ENCODE measurements at places on chromosomes 6 and 20. TPM values are rescaled to one million over a fixed set of nuclear protein-coding genes. Genes with fewer than 3 reads are reported as not detected.

DNA sequence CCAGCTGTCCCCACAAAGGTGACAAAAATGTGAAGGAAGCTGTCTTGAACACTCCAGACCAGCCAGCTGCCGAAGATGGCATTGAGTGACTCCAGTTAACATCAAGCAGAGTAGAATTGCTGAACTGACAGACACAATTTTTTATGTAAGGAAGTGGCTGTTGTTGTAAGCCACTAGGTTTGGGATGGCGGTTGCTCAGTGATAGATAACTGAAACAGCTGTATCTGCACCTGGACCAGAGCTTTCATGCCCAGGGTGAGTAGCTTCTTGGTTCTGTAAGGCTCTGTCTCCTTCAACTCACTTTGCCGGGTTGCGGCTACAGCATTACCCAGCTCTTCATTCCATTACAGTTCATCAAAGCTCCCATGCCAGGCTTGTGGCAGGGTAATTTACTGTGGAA, 49.7 kb upstream of the DDR1 start:
- no peak for DNase-seq

DNA sequence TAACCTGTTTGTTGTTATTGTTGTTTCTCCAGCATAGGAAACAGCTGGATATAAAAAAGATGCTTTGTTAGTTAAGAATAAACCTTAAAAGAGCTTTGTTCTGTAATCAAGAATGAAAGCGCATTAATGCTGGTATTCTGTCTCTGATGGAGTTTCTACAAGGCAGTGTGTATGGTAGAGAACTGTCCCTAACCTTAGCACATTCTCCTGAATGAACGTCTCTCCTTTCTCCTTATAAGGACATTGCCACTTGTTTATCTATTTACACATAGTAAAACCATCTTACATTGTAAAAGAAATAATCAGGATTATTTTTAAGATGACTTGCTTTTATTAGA, 33.8 kb upstream of the LCA5 start:
- DNase-seq, result no peak

DNA sequence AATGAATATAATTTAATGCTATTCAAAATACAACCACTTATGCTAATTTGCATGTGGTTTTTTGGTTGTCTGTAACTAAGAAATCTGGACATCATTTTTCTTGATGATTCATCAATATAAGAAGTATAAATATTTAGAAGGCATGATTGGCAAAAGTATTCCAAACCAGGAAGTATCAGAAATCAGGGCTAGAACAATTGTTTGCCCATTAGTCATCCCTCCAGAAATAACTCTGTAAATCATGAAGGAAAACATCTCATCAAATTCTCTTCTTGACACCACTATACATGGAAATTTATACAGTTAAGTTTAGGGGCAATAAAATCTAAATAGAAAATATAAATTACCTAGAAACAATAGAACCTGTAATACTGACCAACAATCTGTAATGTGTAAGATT, 554.7 kb upstream of the HS3ST5 start:
- DNase-seq, result no peak

DNA sequence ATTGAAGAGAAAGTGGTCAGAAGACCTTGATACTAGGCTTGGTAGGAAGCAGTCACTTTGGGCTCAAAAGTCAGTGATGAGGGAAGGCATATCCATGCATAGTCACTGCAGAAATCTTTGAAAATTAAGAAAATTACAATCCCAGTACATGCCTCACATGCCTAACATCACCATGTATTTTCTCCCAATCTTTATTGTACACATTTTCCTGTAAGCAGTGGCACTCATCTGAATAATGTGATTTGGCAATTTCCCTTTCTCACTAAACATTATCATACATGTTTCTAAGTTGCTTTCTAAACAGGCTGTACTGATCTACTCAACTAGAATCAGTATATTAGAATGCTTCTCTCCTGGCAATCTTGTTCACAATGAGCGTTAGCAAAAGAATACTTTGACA, 280.7 kb upstream of the SUPT3H start:
- DNase-seq, result no peak

DNA sequence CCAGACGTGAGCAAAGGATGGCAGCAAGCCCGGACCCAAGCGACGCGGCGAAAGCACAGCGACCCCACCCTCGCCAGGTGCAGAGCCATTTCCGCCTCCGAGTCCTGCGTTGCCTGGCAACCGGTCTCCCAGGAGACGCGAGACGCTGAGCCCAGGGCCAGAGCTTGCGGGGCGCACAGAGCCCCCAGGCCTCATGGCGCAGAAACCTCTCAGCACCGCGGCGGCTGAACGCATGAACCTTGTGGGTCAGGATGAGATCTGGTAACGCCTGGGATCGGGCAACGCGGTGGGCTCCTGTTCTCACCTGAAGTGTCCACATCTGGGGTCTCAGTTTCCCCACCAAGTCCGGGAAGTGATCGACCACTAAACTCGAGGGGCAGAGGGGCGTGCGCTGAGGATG, 77.7 kb downstream of the ANKRD60 start:
- peak; percentile 72 for DNase-seq

Gene GLP1R
- 0.13 TPM for polyA plus RNA-seq
